ENCODE measurements at places on chromosomes 1 and 21. TPM values are rescaled to one million over a fixed set of nuclear protein-coding genes. Genes with fewer than 3 reads are reported as not detected.

DNA sequence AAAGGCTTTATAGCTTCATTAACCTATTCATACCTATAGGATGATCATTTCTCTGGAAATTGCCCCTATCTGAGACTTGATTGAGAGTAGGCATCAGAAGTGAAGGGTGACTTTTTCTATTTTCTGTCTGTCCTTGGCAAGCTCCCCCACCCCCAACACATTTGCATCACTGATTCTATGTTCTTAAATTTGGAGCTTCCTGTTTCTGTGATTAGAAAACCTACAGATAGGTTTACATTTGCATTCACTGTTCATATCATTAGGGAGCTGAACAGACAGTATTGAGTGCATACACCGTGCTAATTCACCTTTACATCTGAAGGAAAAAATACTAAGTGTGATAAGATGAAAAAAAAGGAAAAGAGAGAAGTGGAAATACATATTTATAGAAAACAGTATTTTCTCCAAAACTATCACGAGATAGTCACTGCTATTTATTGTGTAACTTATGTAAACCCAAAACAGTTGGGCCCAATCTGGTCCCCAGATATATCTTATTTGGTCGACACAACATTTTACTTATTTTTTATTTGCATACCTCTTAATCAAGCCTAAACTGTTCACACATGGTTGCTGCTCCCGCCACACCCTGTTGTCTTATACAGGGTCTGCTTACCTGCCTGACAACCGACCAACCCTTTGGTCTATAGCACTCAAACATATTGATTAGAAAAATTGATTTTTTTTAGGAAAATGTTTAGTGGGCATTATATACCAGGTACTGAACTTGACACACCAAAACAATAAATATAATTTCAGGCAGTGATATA lies 218.8 kb downstream of the NTNG1 start:
- DNase-seq: no peak

DNA sequence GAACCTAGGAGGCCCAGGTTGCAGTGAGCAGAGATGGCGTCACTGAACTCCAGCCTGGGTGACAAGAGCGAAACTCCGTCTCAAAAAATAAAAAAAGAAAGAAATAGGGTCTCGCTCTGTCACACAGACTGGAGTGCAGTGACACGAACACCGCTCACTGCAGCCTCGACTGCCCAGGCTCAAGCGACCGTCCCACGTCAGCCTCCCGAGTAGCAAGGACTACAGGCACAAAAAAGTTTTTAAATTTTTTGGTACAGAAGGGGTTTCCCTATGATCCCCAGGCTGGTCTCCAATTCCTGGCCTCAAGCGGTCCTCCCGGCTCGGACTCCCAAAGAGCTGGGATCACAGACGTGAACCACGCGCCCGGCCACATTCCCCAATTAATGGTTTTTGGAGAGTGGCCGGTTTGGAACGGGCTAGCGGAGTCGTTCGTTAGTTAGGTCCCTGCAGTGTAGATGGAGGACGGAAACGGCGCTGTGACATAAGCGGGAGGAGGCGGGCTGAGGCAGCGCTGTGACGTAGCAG lies 611 bp upstream of the GUK1 start:
- DNase-seq: no peak

DNA sequence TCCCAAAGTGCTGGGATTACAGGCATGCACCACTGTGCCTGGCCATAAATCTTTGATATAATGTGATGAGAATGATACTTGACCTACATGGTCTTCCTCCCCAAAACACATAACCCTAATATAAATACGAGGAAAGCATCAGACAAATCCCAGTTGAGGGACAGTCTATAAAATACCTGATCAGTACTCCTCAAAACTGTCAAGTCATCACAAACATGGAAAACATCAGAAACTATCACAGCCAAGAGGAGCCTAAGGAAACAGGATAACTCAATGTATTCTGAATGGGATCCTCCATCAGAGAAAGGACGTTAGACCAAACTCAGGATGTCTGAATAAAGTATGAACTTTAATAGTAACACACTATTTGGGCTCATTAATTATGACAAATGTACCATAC lies 172.4 kb downstream of the NTPCR start:
- DNase-seq: no peak

DNA sequence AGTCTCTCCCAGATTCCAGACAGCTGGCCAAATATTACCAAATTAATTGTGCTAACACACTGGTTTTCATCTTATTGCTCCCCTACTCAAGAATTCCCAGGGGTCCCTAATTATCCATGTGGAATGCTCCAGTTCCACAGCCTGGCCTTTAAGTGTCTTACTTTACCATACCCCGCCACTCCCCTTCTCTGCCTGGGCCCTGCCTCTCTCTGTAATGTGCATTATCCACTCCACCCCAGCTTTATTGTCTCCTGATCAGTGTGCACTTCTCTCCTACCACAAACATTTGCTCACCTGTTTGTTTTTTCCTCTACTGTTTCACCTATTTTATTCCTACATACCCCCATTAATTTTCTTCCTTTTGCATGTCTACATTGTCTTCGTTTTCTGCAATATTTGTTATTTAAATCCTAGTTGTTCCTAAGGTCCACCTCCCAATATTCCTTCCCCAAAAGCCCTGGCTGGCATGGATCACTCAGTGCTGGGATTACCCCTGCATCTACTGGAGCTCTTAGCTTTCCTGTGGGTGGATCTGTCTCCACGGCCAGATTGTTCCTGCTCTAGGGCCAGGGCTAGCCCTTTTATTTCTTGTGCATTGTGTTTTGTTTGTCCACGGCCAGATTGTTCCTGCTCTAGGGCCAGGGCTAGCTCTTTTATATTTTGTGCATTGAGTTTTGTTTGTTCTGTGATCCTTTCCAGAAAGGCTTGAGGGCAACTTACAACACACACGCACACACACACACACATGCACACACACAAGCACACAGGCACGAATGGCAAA lies 33.4 kb upstream of the ATP1B1 start:
- no peak for DNase-seq

DNA sequence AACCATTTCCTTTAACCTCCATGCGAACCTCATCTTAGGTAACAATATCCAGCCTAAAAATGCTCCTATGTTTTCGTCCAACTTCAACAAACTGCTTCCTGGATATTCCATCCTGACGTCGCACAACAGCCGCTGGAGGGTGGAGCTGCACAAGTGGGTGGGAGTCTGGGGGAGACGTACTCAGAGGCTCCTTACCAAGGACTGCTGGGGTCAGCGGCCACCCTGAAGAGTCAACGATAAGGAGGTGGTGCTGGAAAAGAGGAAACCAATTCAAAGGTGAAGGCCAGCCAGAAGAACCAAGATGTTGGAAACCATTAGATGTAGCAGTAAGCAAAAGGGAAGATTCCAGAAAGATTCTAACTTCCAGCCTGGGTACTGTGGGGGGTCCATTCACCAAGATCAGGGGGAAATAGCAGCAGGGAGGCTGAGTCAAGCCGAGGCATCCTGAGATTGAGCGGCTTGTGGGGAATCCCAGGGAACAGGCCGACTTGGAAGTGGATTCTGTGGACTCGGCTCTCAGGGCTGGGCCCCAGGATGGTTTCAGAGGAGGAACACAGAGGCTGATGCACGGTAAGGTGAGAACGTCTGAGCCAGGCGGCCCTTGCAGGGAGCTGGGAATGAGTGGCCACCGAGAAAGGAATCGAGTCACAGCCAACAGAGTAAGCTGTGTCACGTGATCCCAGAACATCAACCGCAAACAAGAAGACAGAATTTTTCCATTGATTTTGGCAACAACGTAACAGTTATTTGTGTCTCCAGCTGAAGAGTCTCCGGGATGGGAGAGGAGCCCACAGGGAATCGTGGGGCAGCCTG lies 375.7 kb downstream of the NPHP4 start:
- no peak for DNase-seq

DNA sequence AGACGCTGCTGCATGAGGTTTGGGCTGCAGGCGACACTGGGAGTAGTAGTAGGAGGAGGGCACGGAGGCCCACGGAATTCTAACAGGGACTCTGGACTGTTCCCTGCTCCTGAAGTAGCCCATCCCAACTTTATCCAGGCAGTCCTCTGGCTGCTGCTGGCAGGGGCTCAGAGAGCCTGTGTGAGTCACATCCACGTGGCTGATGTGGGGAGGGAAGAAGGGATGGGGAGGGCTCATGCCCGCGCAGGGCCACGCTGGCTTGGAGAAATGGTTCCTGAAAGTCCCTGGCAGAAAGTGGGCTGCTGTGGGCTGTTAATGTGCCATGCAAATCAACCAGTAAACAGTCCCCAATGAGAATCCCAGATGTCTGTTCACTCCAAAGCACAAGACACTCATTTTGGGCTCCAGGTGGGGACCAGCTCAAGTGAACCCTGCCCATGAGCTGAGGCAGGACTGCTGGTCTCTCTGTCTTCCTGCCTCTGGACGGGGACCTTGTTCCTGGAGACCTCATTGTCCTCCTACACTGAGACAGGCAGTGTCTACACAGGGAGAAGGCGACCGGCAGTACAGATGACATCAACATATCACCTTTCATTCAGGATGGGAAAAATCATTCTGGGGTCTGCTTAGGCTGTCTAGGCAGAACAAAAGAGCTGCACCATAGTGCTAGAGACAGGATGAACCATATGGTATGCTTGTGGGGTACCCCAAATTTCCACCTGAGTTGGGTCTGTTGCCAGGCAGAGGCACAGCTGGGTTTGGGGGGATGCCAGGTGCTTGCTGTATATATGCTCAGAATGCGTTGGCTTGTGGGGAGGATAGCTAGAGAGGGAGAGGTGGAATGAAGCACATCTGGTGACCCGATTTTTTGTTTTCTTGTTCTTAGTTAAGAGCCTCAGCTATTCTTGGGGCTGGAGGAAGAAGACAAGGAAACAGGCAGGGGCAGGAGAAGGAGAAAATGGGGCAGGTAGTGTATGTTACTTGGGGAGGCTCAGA lies 57.9 kb upstream of the FMOD start:
- peak; percentile 14 for DNase-seq

- no peak for DNase-seq
These were observed 46.2 kb downstream of the USP25 start for GRCh38 chr21:15775981-15776380.

DNA sequence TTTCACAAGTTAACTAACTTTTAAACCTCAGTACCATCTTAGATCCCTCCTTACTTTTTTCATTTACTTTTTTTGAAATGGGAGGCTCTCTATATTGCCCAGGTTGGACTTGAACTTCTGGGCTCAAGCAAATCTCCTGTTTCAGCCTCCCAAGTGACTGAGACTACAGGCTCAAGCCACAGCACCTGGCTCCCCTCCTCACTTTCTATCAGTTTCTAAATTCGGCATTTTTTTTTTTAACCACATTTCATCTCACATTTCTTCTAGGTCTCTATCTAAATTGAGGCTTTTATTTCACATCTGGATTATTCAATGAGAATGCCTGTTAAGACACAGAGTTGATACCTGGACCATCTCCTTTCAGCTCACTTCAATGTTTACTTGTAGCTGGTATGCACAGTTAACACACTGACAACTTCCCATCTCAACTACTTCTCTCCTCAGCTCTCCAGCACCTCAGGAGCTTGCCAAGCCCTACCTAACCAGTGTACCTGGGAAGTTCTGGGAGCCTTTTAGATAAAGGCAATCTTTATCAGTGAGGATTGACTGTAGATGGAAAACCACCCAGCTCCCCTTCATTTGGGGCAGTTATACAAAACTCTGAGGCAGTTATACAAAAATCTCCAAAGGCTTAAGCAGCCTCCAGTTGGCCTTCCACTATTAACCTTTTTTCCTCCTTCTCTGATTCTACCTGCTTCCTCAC lies 3.4 kb downstream of the USP33 start:
- DNase-seq: no peak

The SPAG17 gene
- 1.2 TPM for total RNA-seq

The SOD1 gene
- total RNA-seq: 103 TPM

The PGLYRP4 gene
- total RNA-seq: not detected
